ENCODE measurements at places on chromosomes 3 and 15.

DNA sequence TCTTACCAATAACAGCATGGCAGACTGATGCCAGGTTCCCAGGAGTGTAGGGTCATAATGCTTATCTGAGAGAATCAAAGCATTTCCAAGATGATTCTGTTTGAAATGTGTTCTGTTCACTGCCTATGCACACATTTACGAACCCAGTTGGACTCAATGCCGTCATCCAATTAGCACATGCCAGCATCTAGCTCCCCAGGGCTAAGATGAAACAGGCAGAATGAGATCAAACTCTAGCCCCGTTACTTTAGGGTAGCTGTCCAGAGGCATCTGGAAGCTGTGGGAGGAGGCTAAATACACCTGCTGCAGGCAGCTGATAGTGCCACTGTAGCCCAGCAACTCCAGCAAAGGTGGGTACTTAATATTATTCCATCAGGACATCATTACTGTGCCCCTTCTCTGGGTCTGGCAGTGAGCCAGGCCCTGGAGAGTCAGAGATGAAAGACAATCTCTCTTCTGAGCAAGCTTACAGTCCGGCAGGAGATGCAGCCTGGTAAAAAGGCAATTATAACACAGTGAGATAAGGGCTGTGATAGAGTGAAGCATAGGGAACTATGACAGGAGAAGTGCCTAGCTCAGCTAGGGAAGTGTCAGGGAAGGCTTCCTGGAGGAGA lies 156.4 kb upstream of the PPP2R3A start:
- DNase-seq, result no peak

GRCh38 chr3:22684739-22685138 lies 518.4 kb upstream of the UBE2E2 start:
- DNase-seq, result no peak

- DNase-seq, result no peak
Measured at GRCh38 chr15:51770902-51771301, 19.5 kb downstream of the TMOD2 start.

GRCh38 chr15:60255390-60255789 lies 142.4 kb downstream of the ANXA2 start:
- no peak for DNase-seq

- no peak for DNase-seq
Measured at GRCh38 chr3:17456046-17456445, 286.4 kb downstream of the TBC1D5 start.

- no peak for DNase-seq
Measured at GRCh38 chr15:96564546-96564945, 234.0 kb downstream of the NR2F2 start.

DNA sequence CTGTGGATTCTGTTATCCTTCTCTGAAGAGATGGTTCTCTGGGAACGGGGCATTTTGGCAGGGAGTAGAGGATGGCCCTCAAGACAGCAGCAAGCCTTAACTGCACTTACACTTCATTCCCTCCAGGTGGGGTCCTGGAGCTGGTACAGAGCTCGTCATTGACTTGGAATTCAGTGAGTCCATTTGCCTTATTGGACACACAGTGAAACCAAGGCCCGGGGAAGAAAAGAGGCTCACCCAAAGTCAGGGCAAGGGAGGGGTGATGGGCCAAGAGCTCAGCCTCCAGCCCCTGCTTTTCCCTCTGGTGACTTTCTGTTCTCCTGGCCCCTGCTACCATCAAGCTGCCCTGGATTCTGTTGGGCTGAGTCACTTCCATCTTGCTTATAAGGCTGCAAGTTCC lies 125.6 kb downstream of the ETFA start:
- no peak for DNase-seq

GRCh38 chr3:20488151-20488550 lies 302.1 kb upstream of the SGO1 start:
- no peak for DNase-seq

DNA sequence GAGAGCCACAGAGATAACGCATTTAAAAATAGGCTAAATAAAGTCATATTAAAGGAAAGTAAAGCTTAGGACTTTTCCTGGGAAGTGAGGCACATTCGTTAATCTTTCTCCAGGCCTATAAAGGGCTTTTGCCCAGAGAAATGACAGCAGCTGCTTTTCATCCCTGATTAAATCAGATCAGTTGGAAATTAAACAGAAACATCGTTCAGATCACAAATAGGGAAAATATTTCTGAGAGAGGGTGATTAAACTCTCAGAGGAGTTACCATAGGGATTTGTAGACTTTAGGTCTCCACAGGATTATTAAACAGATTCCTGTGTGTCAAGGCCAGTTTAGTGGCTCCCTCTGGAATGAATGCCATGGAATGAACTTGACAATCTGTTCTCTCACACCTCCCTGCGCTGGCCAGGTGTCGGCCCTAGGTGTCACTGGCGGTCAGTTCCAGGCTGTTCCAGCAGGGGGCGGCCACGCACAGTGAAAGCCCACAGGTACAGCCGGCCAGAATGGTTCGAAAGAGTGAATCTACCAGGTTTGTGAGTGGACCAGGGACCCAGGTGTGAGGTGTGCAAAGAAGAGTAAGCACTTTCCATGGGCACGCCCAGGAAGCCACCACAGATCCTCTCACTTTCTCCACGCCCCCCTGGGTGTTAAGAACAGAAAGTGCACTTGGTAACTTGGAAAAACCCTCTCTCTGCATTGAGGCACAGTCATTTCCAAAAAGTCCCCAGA lies 253.0 kb upstream of the RASGRP1 start:
- DNase-seq, result peak; percentile 70

DNA sequence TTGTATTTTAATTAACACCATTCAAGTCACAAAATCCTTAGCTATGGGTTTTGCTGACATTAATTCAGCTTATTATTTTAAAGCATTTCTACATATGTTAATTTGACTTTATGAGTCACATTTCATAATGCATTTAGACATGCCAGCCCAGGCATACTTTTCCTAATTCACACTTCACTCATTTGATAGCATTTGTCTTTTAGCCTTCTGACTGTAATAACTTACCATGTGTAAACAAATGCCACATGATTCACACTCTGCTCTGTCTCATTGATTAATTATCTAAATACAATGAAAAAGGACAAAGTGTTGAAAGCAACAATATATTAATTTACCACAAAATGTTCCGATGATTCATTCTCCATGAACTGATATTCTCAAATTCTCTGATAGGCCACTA lies 927.8 kb upstream of the EPHA6 start:
- DNase-seq, result no peak

GRCh38 chr3:197082871-197083270 lies 53.3 kb upstream of the MELTF start:
- DNase-seq, result no peak

- DNase-seq, result no peak
Measured at GRCh38 chr3:56855856-56856512, 54.2 kb upstream of the ARHGEF3 start.

DNA sequence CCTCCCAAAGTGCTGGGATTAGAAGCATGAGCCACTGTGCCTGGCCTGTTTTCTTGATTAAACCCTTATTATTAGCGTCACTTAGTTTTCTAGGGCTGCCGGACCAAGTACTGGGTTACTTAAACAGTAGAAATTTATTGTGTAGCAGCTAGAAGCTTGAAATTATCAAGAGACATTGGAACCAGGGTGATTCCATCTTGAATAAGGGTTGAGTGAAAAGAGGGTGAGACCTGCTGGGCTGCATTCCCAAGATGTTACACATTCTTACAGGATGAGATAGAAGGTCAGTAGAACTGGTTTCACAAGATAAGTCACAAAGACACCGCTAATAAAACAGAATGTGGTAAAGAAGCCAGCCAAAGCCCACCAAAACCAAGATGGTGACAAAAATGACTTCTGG lies 18.6 kb upstream of the FSTL1 start:
- no peak for DNase-seq

DNA sequence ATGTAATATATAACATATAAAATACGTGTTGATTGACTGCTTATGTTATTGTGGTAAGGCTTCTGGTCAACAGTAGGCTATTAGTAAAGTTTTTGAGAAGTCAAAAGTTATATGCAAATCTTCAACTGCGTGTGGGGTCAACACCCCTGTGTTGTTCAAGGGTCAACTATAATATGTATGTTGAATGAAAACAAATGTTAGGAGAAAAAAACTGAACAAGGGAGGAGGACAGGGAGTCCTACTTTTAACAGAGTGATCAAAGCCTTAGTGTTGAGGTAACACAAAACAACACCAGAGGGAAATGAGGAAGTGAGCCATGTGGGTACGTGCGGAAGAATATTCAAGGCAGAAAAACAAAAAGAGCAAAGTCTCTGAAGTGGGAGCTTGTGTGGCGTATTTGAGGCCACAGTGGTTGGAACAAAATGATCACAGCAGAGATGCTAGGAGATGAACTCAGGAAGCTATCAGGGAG lies 62.5 kb downstream of the SFMBT1 start:
- DNase-seq, result peak; percentile 17

GRCh38 chr15:80620931-80621330 lies 74.2 kb upstream of the ABHD17C start:
- no peak for DNase-seq

DNA sequence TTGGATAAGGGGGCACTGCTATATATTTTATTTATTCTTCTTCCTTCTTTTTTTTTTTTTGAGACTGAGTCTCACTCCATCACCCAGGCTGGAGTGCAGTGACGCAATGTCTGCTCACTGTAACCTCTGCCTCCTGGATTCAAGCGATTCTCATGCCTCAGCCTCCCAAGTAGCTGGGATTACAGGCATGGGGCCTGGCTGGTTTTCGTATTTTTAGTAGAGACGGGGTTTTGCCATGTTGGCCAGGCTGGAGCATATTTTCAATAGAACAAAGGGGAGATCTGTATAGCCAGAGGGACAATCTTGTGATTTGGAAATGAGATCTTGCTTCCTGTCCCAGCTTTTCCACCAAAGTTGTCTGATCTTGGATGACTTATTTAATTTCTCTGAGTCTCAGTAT lies 133.1 kb upstream of the ABHD17C start:
- DNase-seq, result no peak

- no peak for DNase-seq
Measured at GRCh38 chr3:37214076-37214475, 39.7 kb upstream of the LRRFIP2 start.

DNA sequence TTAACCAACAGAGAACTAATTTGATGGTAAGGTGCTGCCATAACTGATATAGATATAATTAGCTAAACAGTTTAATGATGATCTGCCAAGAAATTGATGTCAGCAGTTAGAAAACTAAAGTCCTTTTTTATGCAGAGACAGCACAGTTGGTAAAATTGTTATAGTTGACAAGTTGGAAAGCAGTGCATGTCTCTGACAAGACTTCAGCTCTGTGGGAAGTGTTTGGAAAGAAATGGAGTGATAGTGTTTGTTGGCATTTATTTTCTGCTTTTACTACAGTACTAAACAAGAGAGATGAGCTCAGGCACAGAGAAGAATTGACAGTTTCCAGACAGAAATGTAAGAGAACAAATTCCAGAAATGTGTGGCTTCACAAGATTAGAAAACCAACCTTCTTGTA lies 523.5 kb upstream of the BCHE start:
- DNase-seq, result no peak

- DNase-seq, result no peak
Measured at GRCh38 chr15:101255615-101256241, 3.9 kb upstream of the CHSY1 start.

- no peak for DNase-seq
Measured at GRCh38 chr3:116981089-116981488, 271.5 kb downstream of the TUSC7 start.

- no peak for DNase-seq
Measured at GRCh38 chr15:68997930-68998777, 16.3 kb upstream of the NOX5 start.

GRCh38 chr3:56962206-56962605 lies 98.3 kb upstream of the SPATA12 start:
- DNase-seq, result no peak

GRCh38 chr15:94119923-94120775 lies 111.2 kb upstream of the MCTP2 start:
- no peak for DNase-seq

- DNase-seq, result no peak
Measured at GRCh38 chr3:195440379-195440778, 2.4 kb downstream of the ACAP2 start.

GRCh38 chr3:143822374-143822773 lies 25.9 kb downstream of the SLC9A9 start:
- DNase-seq, result no peak

GRCh38 chr3:141055536-141056445 lies 4.6 kb downstream of the SPSB4 start:
- no peak for DNase-seq

All from stimulated activated CD8-positive, alpha-beta memory T cell treated with anti-CD3 and anti-CD28 coated beads, Interleukin-7, amount 100 ng/mL, for 24 hours (primary cell).